ENCODE measurements at places on chromosomes 6 and 20.

- DNase-seq = no peak
These were observed 179.5 kb downstream of the ZFP64 start for GRCh38 chr20:52012079-52012478.

DNA sequence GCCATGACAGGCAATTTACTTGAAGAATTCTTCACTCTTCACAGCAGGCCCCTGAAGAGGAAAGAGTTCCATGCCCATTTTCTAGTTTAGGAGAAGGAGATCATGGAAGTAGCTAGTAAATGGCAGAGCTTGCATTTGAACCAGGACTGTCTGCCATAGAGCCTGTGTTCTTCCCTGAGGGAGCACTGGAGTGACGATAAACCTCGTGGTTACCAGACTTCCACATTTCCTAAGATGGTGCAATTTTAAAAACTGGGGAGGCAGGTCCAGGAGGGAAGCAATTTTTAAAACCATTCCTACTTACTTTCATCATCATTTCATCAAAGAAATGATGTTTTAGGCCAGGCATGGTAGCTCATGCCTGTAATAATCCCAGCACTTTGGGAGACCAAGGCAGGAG, 36.8 kb downstream of the STK35 start:
- no peak for DNase-seq

- DNase-seq = no peak
These were observed 90.6 kb upstream of the CD83 start for GRCh38 chr6:14026831-14027539.

- no peak for DNase-seq
These were observed 100.6 kb upstream of the SALL4 start for GRCh38 chr20:51902933-51903332.

GRCh38 chr6:13764996-13765395, 49.4 kb downstream of the MCUR1 start:
- no peak for DNase-seq

DNA sequence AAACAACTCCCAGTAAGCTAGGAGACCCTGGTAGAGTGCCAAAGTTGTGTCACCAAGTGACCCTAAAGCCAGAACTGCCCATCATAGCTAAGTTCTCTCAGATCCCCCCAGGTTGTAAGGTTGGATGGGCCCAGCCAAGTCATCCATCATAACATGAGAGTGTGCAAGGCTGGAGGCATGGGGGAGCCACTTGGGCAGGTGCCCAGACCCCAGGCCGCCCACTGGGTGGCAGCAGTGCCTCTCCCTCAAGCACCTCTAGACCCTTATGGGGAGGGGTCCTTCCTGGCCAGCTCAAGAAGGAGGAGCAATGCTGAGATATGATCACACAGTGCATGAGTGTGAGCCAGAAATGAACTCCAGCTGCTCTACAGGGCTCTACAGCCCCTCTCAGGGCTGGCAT, 154.5 kb downstream of the MYLK4 start:
- no peak for DNase-seq

DNA sequence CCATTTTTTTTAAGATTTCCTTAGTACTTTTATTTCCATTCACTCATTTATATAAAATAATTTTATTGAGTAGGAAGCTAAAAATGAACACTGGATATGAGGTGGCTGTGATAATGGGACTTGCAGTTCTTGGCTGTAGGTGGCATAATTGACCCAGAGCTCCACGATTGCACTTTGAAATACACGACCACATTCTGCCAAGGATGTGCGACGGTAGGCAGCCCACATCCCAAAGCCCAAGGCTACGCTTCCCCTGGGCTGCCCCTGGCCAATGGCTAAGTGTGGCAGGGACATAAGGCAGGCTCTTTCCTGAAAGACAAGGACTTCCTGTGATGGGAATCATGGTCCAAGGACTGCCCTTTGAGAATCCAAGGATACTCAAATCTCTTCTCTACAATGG, 43.7 kb upstream of the ADTRP start:
- no peak for DNase-seq

GRCh38 chr20:11780765-11781369, 136.8 kb upstream of the BTBD3 start:
- DNase-seq = no peak

- no peak for DNase-seq
These were observed 139.9 kb downstream of the MOXD1 start for GRCh38 chr6:132261354-132261753.

DNA sequence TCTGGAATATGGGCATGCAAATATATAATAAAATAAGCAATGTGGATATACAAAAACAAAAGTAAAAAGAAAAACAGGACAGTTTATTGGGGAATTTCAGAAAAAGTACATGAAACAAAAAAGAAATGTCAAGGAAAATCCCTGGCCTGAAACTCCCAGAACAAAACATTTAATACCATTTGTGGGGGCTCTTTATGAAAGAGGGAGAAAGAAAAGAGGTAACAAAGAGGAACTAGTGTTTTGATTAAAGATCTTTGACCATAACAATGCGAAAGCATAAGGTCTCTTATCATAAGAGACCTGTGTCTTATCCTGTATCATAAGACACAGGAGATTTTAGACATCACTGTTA, 88.6 kb upstream of the ARID1B start:
- DNase-seq = no peak

DNA sequence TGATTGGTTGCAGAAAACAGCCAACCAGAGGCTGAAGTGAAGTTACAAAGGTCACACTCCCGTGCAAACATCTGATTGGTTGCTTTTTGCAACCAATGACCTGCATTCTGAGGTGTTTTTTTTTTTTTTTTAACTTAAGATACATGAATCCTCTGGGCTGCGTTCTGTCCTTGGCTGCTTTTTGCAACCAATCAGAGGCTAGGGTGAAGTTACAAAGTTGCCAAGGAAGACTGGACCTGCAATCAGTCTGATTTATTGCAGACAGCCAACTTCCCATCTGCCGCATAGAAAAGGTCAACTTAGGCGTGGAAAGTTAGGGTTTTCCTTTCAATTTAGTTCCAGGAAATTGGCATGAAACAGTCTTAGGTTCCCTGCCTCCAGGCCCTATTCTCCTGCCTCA, 292.9 kb downstream of the PLCB1 start:
- no peak for DNase-seq

DNA sequence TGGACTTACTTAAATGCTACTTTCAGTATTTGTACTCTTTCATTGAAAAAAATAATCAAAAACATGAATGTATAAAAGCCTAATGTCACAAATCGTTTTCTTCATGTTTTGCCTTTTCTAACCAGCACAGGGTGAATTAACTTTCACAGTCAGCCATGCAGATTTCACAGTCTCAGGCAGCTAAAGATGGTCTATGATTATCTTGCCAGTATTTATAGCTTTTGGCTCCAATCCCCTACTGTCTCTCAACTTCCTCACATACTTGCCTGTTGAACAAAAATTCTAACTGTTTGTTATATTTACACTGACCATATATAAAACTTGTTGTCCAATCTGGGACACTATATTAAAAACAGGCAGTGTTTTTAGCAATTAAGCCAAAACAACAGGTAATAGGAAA, 358.2 kb downstream of the ARHGAP18 start:
- DNase-seq = no peak

GRCh38 chr20:61433176-61433575, 181.1 kb downstream of the CDH4 start:
- DNase-seq = no peak

- DNase-seq = no peak
These were observed 181.0 kb upstream of the RSPO3 start for GRCh38 chr6:126937426-126937825.

DNA sequence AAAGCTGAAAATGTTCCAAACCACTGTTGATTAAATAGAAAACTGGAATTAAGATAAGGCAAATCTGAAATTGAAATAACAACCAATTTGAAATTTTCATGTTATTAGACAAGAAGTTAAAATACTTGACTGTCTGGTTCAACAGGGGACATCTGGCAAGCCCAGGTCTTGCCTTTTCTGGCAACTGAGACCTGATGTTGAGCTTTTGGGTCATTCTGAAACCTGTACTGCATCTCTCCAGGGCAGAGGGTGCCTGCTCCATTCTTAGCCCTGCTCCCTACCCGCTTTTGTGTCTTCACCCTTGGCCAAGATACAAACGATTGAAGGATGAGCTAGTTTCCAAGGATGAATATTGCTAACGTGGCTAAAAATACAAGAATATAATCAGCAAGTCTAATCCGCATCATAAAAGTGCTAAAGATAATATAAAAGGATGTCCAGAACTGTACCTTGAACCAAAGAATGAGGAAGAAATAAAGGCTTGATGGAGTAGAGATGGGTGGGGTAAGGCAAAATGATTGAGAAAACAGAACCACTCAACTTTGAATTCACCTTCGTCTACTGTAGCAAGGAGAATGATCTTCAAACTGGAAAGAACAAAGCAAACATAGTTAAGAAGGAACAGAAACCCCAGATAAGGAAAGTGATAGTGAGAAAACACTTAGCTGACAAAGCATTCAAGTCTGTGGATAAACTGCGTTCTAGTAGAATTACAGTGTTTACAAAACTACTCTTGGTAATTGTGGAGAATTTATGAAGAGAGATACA, 109.8 kb upstream of the MAN1A1 start:
- DNase-seq = no peak

- DNase-seq = no peak
These were observed 14.6 kb downstream of the SAMD3 start for GRCh38 chr6:130207979-130208649.

- DNase-seq = no peak
These were observed 24.8 kb upstream of the FOXQ1 start for GRCh38 chr6:1287103-1287591.

DNA sequence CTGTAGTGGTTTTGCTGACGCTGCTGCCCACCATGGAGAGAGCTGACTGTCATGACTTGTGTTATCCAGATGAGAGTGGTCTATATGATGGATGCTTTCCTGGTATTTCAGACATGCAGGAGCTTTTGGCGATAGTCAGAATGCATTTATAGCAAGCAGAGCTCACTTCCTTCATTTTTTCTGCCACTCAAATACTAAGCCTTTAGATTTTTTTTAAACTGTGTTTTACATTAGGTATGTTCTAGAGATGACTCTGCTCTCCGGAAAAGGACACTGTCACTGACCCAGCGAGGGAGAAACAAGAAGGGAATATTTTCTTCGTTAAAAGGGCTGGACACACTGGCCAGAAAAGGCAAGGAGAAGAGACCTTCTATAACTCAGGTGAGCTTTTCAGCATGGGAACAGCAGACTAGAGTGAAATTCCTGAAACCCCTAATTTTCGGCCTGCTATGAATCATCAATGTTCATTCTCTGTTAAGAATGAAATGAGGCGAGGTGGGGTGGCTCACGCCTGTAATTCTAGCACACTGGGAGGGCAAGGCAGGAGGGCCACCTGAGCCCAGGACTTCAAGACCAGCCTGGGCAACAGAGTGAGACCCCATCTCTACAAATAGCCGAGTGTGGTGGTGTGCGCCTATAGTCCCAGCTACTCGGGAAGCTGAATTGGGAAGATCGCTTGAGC, 98.6 kb upstream of the CLDN20 start:
- DNase-seq = no peak

DNA sequence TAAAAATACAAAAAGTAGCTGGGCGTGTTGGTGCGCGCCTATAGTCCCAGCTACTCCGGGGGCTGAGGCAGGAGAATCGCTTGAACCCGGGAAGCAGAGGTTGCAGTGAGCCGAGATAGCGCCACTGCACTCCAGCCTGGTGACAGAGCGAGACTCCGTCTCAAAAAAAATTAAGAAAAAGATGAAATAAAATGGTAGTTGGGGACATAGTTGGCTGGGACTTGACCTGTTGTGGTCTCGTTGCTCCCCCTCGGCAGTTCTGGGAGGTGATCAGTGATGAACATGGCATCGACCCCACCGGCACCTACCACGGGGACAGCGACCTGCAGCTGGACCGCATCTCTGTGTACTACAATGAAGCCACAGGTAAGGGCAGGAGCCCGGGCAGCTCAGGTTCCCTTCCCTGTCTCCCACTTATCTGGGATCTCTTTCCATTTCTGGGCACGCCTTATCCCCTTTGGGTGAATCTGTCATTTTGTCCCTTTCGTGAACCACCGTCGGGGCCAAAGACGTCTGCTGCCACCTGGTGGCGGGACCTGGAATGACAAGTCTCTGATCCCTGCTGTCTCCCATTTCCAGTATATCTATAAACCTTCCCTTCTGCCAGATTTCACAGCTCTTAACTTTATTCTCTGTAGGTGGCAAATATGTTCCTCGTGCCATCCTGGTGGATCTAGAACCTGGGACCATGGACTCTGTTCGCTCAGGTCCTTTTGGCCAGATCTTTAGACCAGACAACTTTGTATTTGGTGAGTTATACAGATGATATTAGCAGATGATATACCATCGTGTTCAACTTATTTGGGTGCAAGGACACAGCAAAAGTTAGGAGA, 2.3 kb downstream of the TUBB start:
- DNase-seq = no peak

DNA sequence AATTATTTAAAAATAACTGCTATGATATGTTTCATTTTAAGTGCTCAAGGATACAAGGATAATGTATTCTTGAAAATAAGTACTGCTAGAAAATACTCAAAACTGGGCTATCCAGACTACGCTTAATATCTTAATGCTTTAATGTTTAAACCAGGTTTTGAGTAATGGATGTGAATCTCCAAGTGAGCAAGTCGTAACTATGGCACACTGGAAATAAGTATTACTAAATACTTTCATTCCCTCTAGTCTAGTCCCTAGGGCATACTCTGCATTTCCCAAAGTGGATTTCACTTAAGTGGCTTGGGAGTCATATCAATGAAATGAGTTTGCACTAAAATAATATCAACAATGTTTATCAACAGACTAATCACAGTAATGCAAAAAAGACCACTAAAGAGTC, 48.1 kb downstream of the HMGCLL1 start:
- no peak for DNase-seq

GRCh38 chr6:37669887-37670437, 27.7 kb downstream of the MDGA1 start:
- no peak for DNase-seq

GRCh38 chr20:18543932-18544331, 23.3 kb upstream of the SMIM26 start:
- no peak for DNase-seq

GRCh38 chr6:135306740-135307420, 125.8 kb downstream of the MYB start:
- no peak for DNase-seq

DNA sequence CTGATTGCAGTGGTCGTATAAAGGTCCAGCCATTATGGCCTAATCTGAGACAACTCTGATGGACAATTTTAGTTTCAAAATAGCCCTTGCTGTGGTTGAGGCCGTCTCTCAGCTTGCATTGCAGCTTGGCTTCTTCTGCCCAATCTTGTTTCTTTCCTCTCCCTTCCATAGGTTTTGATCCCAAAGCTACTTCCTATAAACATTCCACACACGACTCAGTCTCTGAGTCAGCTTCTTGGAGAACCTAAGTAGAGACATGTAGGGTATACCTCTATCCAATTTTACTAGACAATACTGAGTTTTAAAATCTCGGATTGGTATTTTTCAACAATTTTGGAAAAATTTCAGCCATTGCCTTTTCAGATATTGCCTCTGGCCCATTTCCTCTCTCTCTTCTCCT, 13.4 kb downstream of the IYD start:
- DNase-seq = no peak

Data from iPS DF 19.7 (cell line).